Panc1 (cell line): ENCODE measurements at places on chromosomes 4 and X.

DNA sequence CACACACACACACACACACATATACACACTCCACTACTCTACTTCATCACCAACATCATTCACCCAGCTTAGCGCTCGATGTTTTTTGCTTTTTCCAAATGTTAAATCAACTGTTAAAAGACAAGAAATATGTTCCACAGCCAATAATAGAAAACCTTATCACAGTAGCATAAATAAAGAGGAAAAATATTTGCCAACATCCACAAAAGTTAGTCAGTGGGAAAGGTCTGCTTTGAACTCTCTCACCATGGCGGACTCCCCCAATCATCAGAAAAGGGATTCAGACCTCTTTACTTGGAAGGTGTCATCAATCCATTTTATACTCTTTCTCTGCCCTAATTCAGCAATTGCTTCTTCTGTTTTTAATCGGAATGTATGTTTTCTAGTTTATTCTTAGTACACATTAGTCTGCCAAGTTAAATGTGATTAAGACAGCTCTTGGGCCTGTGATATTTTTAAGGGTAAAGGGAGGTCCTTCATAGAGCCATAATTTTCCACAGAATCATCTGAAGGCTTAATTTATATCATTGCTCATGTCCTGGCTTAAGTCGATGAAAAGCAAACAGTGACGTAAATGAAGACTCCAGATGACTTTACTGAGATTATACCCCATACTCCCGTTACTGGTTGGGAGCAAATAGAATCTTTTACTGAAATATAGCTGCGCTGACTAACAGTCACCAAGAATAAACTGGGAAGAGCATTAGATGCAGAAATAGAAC, 29.7 kb upstream of the LGI2 start:
- DNase-seq = no peak

- DNase-seq = no peak
Observed at GRCh38 chr4:78527555-78527954, 24.0 kb upstream of the ANXA3 start.

GRCh38 chr4:52979821-52980590, 117.9 kb downstream of the RASL11B start:
- DNase-seq = no peak

GRCh38 chrX:129679901-129680300, 25.1 kb upstream of the APLN start:
- DNase-seq = no peak

DNA sequence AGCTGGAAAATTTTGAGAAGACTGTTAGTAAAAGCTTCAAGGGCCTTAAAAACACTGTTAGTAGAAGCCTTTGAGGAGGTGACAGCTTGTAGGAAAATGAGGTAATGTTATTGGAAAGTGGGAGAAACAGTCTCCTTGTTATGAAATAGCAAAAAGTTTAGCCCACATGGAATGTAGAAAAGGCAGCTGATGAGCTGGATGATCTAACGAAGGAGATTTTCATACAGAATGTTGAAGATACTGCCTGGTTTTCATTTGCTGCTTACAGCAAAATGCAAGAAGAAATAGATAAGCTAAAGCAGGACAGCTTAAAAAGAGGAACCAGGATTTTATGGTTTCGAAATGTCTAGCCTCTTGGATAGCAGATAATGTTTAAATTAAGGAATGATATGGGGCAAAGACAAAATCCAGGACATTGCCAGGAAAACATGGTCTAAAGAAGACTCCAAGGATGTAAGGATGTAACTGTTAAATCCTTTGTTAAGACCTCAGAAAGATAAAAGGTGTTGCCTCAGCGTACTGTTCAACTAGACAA, 10.2 kb upstream of the STBD1 start:
- DNase-seq = no peak
